Inflammatory macrophage (primary cell): ENCODE measurements at places on chromosomes 5 and 9.

- no peak for DNase-seq
Observed at GRCh38 chr9:23665635-23666034, 160.4 kb downstream of the ELAVL2 start.

- no peak for DNase-seq
Observed at GRCh38 chr9:15377625-15378540, 44.8 kb upstream of the SNAPC3 start.

- peak; percentile 69 for DNase-seq
Observed at GRCh38 chr5:40841068-40841805, at the start of gene CARD6. CARD6 (plus strand) TSS chr5:40841367; CDS start chr5:40841383, 16 bp downstream.

GRCh38 chr5:180026734-180027458, 44.7 kb downstream of the RNF130 start:
- DNase-seq = no peak

DNA sequence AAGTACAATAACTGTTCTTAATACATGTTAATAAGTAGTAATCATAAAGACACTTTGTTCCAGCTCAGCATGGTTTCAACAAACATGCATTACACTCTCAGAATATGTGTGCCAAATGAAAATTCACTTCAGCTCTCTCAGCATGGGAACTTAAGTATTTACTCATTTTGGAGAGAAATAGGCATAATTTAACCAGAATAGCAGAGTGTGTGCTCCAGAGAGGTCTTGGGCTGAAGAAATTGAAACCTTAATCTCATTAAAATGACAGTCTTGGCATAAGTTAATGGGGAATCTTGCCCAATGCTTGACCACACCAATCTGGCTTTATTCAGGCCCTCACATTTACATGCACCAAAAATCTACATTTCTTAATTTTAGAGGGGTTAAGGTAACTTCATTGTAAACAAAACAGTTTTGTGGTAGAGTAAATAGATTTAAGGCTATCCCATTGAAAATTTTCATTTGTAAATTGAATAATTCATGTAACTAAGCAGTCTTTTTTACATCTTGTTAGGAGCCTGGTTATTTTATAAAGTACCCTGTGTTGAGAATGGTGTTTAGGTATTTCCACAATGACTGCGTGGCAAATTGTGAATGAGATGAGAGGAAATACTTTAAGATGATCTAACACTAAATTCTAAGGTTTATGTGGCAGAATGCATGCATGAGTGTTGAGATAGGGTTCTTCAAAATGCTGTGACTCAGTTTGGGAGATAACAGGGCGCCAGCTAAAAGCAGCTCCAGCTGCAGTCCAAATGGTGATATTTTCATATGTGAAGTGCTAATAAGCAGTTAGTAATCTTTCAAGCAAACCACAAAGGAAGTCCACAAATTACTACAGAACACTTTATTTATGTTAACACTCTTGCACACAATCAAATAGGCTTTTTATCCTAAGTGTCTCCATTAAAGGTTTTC, 11.3 kb upstream of the LOX start:
- DNase-seq = no peak

- DNase-seq = peak; percentile 33
Observed at GRCh38 chr9:20621471-20622329, 599 bp downstream of the MLLT3 start.
